Glutamatergic neuron (in vitro differentiated cells): ENCODE measurements at places on chromosomes 12 and 14.

DNA sequence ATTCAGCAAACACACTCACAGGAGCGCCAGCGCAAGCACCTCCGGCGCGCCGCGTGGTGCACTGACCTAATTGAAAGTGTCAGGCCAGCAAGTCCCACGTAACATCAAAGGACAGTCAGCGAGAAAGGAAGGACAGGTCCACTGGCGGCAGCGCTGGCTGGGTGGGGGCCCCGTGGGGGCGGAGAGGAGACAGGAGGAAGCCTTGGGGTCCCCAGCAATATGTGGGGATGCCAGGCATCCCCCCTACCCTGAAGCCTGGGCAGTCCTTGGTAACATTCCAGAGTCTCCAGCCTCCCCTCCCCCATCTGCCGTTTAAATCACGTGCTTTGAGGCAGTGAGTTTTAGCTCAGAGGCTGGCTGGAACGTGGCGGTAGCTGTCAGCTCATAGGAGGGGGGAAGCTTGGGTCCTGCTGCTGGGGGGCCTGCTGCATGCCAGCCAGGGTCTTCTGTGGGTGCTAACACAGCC, 159.2 kb downstream of the CALM1 start:
- no peak overlapping the region for H3K27ac ChIP-seq
- H3K4me1 ChIP-seq, result peaks cover 24% of the 10 kb centered on the region
- DNase-seq, result peak; percentile 60
- no peaks in the 10 kb centered on the region for H3K36me3 ChIP-seq
- H3K27me3 ChIP-seq, result peaks cover 2% of the 10 kb centered on the region
- no peak overlapping the region for H3K4me3 ChIP-seq

- peak overlapping the region; percentile 68 for H3K4me3 ChIP-seq
- H3K4me1 ChIP-seq, result peaks cover 20% of the 10 kb centered on the region
- no peaks in the 10 kb centered on the region for H3K36me3 ChIP-seq
- peaks cover 21% of the 10 kb centered on the region for H3K27me3 ChIP-seq
Observed at GRCh38 chr12:53232646-53233461, 845 bp upstream of the RARG start.

GRCh38 chr12:5078423-5078822, 34.7 kb downstream of the KCNA5 start:
- H3K27me3 ChIP-seq, result peaks cover 3% of the 10 kb centered on the region
- no peak overlapping the region for H3K27ac ChIP-seq
- no peak for DNase-seq

- H3K4me1 ChIP-seq, result no peaks in the 10 kb centered on the region
- no peak overlapping the region for H3K4me3 ChIP-seq
- H3K36me3 ChIP-seq, result no peaks in the 10 kb centered on the region
- H3K27ac ChIP-seq, result no peak overlapping the region
- no peak for DNase-seq
Observed at GRCh38 chr12:40137252-40137651, 31.4 kb upstream of the SLC2A13 start.

- no peak overlapping the region for H3K27ac ChIP-seq
- no peaks in the 10 kb centered on the region for H3K36me3 ChIP-seq
- DNase-seq, result no peak
- no peaks in the 10 kb centered on the region for H3K27me3 ChIP-seq
Observed at GRCh38 chr14:35689000-35689460, 120.1 kb downstream of the RALGAPA1 start.

DNA sequence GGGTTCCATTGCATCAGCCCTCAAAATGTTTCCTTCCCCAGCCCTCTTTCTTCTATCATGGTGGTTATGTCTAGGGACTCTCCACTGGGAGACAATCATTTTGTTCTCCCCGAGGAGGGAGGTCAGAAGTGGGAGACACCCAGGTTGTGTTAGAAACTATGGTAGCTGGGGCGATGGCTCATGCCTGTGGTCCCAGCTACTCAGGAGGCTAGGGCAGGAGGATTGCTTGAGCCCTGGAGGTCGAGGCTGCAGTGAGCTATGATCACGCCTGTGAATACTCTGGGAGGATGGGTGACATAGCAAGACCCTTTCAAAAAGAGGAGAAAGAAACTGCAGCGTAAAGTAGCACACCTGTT, 13.0 kb upstream of the LRRC23 start:
- peak overlapping the region; percentile 83 for H3K27ac ChIP-seq
- no peak for DNase-seq
- no peaks in the 10 kb centered on the region for H3K36me3 ChIP-seq
- peaks cover 9% of the 10 kb centered on the region for H3K27me3 ChIP-seq
- H3K4me3 ChIP-seq, result peak overlapping the region; percentile 72
- H3K4me1 ChIP-seq, result no peaks in the 10 kb centered on the region

GRCh38 chr14:73567951-73568885, 795 bp upstream of the ACOT2 start:
- peaks cover 5% of the 10 kb centered on the region for H3K36me3 ChIP-seq
- peak overlapping the region; percentile 89 for H3K4me3 ChIP-seq
- H3K4me1 ChIP-seq, result no peaks in the 10 kb centered on the region
- no peak overlapping the region for H3K27ac ChIP-seq
- no peaks in the 10 kb centered on the region for H3K27me3 ChIP-seq

GRCh38 chr12:15355766-15356165, 33.5 kb downstream of the PTPRO start:
- H3K4me3 ChIP-seq, result no peak overlapping the region
- no peaks in the 10 kb centered on the region for H3K4me1 ChIP-seq
- no peak overlapping the region for H3K27ac ChIP-seq
- DNase-seq, result no peak
- H3K36me3 ChIP-seq, result no peaks in the 10 kb centered on the region
